ENCODE measurements at places on chromosomes 11 and 22.

DNA sequence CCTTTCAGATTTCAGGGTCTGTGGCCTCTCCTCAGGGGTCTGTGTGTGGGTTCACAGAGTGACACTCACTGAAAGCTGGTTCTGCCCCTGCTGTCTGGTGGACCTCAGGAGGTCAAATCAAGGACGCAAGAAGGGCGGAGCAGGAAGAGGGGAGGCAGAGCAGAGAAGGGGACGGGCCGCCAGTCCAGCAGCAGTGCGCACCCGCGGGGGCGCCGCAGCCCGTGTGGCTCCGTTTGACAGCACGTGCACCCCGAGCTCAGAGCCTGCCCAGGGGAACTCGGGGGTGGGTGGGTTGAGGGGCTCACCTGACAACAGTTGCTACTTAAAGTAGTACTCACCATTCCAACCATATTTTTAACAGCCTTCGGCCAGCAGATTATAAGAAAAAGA is 71.4 kb upstream of the PITPNB start:
- DNase-seq: no peak

GRCh38 chr11:132249256-132249655 is 878.8 kb downstream of the NTM start:
- DNase-seq: no peak

- DNase-seq: no peak
These were observed 85.0 kb upstream of the SC5D start for GRCh38 chr11:121207485-121208115.

- peak; percentile 74 for DNase-seq
These were observed 135.5 kb downstream of the ETS1 start for GRCh38 chr11:128451652-128452470.

DNA sequence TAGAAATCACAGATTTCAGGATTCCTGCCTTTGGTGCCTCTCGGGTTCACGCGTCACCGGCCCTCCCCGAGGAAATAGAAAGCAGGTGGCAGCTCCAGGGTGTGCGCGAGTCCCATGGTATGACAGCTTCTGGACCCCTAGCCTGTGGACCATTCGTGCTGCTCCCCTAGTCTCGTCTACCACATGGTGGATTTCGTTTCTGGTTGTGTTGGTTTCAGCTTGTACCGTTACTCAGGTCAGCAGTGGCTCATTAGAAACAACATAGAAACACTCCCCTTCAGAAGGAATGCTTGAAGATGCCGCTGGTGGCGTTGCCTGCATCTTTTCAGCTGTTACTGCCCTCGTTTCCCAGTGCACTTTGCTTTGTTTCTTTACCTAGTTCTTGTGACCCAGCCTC is 700 bp downstream of the TTC17 start:
- DNase-seq: no peak

DNA sequence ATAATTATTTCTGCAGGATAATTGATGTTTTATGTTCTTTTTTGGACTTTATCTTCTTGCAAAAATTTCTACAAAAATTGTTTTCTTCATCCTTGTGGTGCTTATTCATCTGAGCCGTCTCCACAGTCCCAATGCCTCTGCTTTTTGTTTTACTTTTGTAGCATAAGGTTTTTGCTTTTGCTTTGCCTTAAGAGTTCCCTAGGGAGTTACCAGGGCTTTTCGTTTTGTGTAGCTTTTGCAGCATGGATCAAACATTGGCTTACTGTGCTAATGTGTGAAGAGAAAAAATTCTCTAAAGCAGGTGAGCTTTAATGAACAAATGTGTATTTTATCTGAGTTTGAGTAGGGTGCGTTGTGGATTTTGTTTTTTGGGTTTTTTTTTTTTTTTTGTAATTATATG is 11.8 kb downstream of the XBP1 start:
- DNase-seq: no peak

GRCh38 chr22:33771136-33771535 is 149.1 kb downstream of the LARGE1 start:
- no peak for DNase-seq

- DNase-seq: peak; percentile 8
These were observed 1.4 kb downstream of the SREBF2 start for GRCh38 chr22:41834005-41834944.

- peak; percentile 46 for DNase-seq
These were observed 20.7 kb downstream of the ELF5 start for GRCh38 chr11:34492806-34493414.

DNA sequence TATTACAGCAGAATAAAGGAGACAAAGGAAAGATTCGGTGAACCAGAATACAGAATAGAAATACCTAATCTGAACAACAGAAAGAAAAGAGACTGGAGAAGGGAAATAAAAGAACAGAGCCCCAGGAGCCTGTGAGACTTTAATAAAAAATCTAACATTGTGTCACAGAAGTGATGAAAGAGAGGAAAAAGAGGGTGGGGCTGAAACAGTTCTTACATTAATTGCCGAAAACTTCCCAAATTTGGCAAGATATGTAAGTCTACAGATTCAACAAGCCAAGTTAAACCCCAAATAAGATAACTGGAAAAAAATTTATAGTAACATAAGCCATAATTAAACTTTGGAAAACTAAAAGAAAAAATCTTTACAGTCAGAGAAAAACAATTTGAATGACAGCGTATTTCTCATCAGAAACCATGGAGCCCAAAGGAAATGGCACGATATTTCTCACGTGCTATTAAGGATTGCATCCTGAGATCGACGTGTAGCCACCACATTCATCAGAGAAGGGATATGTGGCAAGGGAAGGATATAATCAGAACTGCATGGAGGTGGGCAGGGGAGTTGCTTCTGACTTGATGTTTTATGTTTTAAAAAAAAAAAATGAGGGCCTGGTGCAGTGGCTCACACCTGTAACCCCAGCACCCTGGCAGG is 73.9 kb downstream of the SGSM3 start:
- DNase-seq: no peak

GRCh38 chr11:104286129-104286528 is 122.2 kb upstream of the PDGFD start:
- no peak for DNase-seq

- DNase-seq: no peak
These were observed 80.6 kb upstream of the E2F8 start for GRCh38 chr11:19321351-19321750.

GRCh38 chr11:45078236-45079074 is 68.0 kb upstream of the PRDM11 start:
- no peak for DNase-seq

DNA sequence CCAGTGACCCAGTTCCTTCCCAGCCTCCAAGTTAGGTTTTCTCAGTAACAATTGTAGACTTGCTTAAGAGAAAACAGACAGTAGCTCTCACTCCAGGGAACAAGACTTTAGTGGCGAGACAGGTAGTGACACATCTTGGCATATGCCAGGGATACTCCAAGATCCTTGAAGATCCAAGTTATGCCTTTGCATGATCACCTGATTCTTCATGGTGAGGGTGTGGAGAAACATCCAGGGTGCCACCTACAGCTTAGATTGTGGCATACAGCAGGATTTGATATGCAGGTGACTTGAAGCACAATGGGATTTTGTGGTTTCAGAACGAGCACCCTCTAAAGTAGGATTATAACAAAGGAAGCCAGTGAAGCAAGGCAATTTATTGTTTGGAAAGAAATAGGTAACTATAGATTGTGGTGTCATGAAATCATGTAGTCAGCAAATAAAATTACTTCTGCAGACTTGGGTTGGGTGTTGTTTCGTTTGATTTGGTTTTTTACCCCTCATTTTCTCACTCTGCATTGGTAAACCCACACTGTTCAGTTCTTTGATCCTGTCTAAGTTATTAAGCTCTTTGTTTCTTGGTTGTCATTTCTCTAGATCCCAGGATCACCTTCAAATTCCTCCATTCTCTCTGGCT is 9.2 kb downstream of the POU2AF3 start:
- no peak for DNase-seq

DNA sequence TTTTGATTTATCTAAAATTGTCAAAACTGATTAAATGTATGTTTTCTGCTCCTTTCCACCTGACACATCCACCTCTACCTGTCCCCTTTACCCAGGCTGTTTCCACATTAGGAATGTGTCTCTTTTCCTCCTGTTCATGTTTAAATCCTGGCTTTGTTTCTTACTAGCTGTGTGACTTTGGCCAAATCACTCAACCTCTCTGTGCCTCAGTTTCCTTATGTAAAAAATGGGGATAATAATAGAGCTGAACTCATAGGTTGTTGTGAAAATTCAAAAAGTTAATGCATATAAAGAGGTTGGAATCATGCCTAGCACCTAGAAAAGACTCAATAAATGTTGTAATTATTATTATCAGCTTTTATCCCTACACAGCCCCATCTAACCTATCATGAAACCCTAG is 136.8 kb downstream of the NXPE2 start:
- no peak for DNase-seq

GRCh38 chr11:70104419-70104818 is 26.3 kb downstream of the ANO1 start:
- DNase-seq: no peak

DNA sequence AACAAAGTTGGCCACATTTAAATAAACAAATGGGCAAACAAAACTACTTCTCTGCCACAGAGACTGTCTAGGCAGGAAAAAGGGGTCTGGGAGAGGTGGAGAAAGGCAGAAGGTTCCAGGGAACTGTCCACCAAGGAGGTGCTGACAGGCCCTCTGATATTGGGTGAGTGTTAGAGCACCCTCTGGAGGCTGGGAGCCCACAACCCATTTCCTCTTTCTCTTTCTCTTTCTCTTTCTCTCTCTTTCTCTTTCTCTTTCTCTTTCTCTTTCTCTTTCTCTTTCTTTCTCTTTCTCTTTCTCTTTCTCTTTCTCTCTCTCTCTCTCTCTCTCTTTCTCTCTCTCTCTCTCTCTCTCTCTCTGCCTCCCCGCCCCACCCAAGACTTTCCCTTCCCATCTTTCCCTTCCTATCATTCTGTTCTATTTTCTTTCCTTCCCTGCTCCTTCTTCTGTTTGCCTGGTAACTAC is 912.8 kb downstream of the DLG2 start:
- DNase-seq: no peak

- DNase-seq: no peak
These were observed 44.7 kb upstream of the MN1 start for GRCh38 chr22:27846248-27846757.
